ENCODE measurements at places on chromosomes 2 and 18. TPM values are rescaled to one million over a fixed set of nuclear protein-coding genes. Genes with fewer than 3 reads are reported as not detected.

DNA sequence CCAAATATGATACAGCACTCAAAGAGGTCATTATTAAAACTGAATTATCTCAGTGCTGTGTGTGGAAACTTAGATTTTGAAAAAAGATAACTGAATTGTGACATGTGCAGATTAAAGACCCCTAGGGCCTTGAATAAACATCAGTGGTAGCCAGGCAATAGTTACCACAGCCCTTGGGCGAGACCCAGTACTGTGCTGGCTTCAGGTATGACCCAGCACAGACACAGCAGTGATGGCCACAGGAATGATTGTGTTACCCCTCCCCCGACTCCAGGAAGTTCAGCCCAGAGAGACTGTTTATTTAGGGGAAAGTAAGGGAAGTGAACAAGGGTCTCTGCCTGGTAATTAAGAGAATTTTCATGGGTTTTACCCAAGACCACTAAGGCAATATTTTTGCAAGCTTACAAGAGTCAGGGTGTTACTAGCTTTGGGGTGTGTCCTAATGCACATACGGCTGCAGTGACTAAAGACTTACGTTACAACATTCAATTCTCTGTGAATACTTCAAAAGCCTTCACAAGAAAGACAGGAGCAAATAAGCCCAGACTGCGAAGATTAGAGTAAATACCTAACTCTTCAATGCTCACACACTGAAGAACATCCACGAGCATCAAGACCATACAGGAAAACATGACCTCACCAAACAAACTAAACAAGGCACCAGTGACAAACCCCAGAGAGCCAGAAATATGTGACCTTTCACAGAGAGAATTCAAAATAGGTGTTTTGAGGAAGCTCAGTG is 28.2 kb upstream of the ITGAV start:
- no peaks in the 10 kb centered on the region for H3K36me3 ChIP-seq
- H3K4me3 ChIP-seq, result no peak overlapping the region
- no peak overlapping the region for H3K27ac ChIP-seq
- no peaks in the 10 kb centered on the region for H3K27me3 ChIP-seq
- no peak for DNase-seq
- H3K4me1 ChIP-seq, result no peaks in the 10 kb centered on the region

DNA sequence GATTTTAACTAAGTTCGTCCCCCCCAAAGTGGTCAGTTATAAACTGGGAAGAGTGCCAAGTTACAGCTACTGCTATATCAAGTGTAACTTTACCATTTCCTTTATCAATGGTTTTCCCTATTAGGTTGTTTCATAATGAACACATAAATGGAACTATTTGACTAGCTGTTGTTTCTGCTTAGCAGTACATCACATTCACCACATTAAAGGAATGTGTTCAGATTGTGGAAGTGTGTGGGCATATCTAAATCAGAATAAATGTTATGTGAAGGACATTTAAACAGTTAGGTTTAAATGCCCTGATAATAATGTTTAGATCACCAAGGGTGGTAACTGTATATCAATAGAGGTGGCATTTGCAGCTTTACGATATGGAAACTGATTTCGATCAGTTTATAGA is 45.1 kb downstream of the SLC9A4 start:
- H3K27me3 ChIP-seq, result no peaks in the 10 kb centered on the region
- no peak overlapping the region for H3K4me3 ChIP-seq
- no peak overlapping the region for H3K27ac ChIP-seq
- no peaks in the 10 kb centered on the region for H3K4me1 ChIP-seq

Gene GAL3ST2
- not detected for total RNA-seq

DNA sequence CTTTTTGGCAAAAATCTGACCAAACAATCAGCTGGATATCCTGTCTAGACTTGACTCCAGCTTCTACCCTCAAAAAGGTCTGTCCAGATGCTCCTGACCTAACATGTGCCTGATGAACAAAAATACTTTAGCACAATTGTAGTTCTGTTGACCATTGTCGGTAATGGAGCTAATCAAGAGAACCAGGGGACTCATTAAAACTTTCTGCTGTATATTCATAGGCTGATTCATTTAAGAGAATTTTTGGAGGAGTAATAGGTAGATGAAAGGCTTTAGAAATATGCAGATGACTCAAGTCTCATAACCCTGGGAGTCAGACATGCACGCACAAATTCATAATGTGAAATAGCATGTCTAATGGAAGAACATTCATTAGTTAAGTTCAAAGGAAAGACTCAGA is 514.2 kb downstream of the TXNL1 start:
- H3K27me3 ChIP-seq, result no peaks in the 10 kb centered on the region
- no peak for DNase-seq
- H3K27ac ChIP-seq, result peak overlapping the region; percentile 38
- no peaks in the 10 kb centered on the region for H3K36me3 ChIP-seq
- no peaks in the 10 kb centered on the region for H3K4me1 ChIP-seq

DNA sequence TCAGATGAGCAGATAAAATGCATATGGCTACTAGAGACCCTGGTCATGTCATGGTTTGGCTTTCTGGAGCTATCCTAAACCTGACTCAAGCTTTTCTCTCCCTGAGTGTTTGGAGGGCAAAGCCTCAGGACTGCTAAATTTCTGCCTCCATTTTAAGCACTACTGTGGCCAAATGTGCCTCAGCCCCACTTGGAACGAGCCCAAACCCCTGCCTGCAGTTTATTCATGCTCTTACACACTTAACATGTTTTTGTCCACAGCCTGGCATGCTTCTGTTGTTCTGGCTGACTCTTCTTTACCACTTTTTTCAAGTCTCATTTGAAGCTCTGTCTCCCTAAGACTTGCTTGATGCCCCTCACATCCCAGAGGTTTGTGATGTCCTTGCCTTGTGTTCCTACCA is 24.7 kb downstream of the MGAT5 start:
- no peaks in the 10 kb centered on the region for H3K27me3 ChIP-seq
- no peak overlapping the region for H3K27ac ChIP-seq

DNA sequence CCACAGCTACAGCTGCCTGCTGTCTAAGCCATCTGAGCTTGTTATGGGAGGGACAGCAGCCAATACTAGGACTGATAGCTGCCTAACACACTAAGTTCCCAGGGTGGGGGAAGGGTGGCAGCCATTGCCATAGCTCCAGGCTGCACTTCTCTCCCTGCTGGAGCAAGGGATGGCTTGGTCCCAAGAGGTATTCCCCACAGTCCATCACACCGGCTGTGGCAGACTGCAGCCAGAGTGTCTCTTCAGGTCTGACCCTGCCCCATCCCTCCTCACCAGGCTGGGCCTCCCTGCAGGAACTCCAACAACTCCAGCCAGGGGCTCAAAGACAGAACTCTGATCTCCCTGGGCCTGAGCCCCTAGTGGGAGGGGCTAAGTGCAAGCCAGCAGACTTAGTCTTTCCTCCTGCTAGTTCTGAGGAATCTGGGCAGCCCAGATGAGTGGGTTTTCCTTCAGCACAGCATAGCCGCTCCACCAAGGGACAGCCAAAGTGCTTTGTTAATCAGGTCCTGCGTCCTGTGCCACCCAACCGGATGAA is 632.1 kb downstream of the SOCS6 start:
- no peaks in the 10 kb centered on the region for H3K4me1 ChIP-seq
- no peak overlapping the region for H3K27ac ChIP-seq
- H3K4me3 ChIP-seq, result no peak overlapping the region
- H3K27me3 ChIP-seq, result no peaks in the 10 kb centered on the region

DNA sequence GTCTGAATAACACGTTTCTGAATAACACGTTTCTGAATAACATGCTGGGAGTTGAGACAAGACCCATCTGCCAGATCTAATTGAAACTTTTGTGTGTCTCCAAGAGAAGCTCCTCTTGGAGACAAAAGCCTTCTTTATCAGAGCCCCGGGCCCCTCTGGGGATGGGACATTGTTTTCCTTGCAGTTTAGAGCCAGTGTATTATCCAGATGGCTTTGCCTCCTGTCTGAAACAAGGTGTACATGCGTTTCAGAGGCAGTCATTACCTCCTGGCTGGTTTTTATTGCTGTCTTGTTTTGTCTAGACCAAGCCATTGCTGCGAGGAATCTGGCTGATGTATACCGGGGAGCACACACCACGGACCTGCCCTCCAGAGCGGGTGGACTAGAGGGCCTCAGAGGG is 7.8 kb downstream of the FOSL2 start:
- H3K27me3 ChIP-seq, result no peaks in the 10 kb centered on the region
- H3K36me3 ChIP-seq, result peaks cover 32% of the 10 kb centered on the region

GRCh38 chr2:27762951-27763906 is 8.3 kb upstream of the MRPL33 start:
- no peaks in the 10 kb centered on the region for H3K36me3 ChIP-seq
- no peaks in the 10 kb centered on the region for H3K4me1 ChIP-seq
- H3K27me3 ChIP-seq, result no peaks in the 10 kb centered on the region
- no peak overlapping the region for H3K27ac ChIP-seq

Gene SATB2
- 0.87 TPM for total RNA-seq

DNA sequence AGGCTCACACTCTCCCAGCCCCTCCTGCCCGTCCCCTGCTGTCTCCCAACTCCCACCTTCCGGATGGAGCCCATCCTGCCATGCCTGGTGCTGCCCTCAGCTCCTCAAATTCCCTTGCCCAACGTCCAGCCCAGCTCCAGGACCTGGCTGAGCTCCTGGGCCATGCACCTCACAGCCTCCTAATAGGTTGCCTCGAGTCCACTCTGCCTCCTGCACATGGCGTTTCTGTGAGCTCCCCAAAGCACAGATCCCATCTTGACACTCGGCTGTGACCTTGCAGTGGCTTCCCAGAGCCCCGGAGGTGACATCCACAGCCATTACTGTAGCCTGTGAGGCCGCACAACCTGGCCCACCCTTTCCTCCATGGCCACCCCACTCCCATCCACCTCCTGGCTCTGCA is 191.9 kb upstream of the SALL3 start:
- DNase-seq, result no peak
- no peaks in the 10 kb centered on the region for H3K36me3 ChIP-seq
- H3K4me1 ChIP-seq, result no peaks in the 10 kb centered on the region
- H3K27ac ChIP-seq, result no peak overlapping the region
- no peaks in the 10 kb centered on the region for H3K27me3 ChIP-seq

GRCh38 chr2:201411421-201411820 is 39.8 kb downstream of the TRAK2 start:
- peak overlapping the region; percentile 26 for H3K27ac ChIP-seq
- DNase-seq, result no peak
- no peaks in the 10 kb centered on the region for H3K27me3 ChIP-seq
- no peaks in the 10 kb centered on the region for H3K36me3 ChIP-seq
- no peak overlapping the region for H3K4me3 ChIP-seq
- H3K4me1 ChIP-seq, result no peaks in the 10 kb centered on the region

DNA sequence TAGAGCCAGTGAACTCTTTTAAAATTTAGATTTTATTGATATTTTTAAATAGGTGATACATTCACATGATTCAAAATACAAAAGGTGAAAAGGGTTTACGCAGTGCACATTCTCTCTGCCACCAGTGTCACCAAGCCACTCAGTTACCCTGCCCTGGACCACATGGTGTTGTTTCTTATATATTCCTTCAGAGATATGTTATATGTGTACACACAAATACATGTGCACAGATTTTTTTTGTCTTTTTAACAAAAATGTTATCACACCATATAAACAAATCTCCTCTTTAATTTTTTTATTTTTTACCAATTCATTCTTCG is 26.2 kb downstream of the SERPINB4 start:
- DNase-seq, result no peak
- H3K27me3 ChIP-seq, result no peaks in the 10 kb centered on the region
- H3K27ac ChIP-seq, result no peak overlapping the region
- H3K4me3 ChIP-seq, result no peak overlapping the region
- no peaks in the 10 kb centered on the region for H3K4me1 ChIP-seq
- H3K36me3 ChIP-seq, result no peaks in the 10 kb centered on the region

DNA sequence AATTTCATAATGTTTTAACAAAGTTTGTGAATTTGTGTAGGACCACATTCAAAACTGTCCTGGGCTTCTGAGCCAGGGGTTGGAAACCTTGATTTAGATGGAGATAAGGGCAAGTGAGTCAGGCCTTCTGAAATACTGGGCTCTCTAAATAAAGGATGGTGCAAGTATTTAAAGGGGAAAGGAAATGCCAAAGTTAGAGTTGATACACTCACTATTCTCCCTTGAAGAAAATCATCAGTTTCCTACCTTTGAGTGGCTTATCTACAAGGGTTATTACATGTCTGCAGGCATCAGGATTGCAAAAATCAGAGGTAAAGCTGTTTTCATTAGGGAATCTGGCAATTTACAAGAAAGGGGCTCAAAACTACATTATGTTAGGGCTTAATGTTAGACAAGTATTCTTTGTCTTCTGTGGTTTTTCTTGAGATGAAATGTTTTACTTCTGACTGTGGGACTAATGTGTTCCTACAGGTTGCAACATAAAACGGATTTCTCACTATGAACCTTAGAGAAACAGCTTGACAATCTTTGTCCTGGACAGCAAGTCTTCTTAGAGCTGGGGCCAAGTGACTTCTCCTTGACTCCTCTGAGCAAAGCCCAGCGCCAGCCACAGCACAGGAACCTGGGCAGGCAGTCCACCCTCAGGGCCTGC is 31.1 kb downstream of the RNU4ATAC start:
- H3K27ac ChIP-seq, result no peak overlapping the region
- H3K4me1 ChIP-seq, result peaks cover 10% of the 10 kb centered on the region
- no peak for DNase-seq
- no peaks in the 10 kb centered on the region for H3K36me3 ChIP-seq
- no peaks in the 10 kb centered on the region for H3K27me3 ChIP-seq

- no peaks in the 10 kb centered on the region for H3K27me3 ChIP-seq
- no peak overlapping the region for H3K4me3 ChIP-seq
- no peaks in the 10 kb centered on the region for H3K4me1 ChIP-seq
- H3K27ac ChIP-seq, result no peak overlapping the region
Observed at GRCh38 chr2:97675430-97676113, 6.1 kb downstream of the C2orf92 start.

DNA sequence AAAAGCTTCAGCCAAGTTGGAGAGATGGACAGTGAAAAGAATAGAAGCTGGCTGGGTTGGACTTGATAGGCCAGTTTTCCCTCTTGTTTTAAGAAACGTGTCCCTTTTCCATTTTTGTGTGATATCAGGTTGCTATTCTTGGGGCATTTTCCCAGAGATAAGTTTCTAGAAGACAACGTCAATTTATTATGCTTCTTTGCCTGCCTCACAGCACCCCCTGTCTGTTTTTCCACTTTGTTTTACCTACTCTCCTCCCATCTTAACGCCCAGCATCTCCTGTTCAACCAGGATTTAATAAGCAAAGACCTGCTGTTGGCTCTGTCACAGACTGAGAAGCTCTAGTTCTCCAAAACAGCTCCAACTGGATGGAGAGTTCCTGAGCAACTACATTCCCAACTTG is 317.8 kb upstream of the ZNF521 start:
- no peaks in the 10 kb centered on the region for H3K27me3 ChIP-seq
- DNase-seq, result no peak
- no peak overlapping the region for H3K27ac ChIP-seq
- H3K4me1 ChIP-seq, result no peaks in the 10 kb centered on the region
- H3K4me3 ChIP-seq, result no peak overlapping the region
- no peaks in the 10 kb centered on the region for H3K36me3 ChIP-seq
